Tibial nerve (tissue), 4 donors: ENCODE measurements at places on chromosomes 13 and 19. TPM values are rescaled to one million over a fixed set of nuclear protein-coding genes. Genes with fewer than 3 reads are reported as not detected.

GRCh38 chr19:15923702-15924101 lies 10.6 kb downstream of the CYP4F11 start:
- DNase-seq: no peak

- no peak for DNase-seq
These were observed 13.8 kb upstream of the CEACAM16 start for GRCh38 chr19:44684892-44685863.

SIGLEC5 gene
- 2.1 TPM for total RNA-seq

CLEC17A gene
- total RNA-seq: 0.60 TPM

GRCh38 chr19:39924952-39925351 lies 9.5 kb downstream of the FCGBP start:
- DNase-seq: no peak

DNA sequence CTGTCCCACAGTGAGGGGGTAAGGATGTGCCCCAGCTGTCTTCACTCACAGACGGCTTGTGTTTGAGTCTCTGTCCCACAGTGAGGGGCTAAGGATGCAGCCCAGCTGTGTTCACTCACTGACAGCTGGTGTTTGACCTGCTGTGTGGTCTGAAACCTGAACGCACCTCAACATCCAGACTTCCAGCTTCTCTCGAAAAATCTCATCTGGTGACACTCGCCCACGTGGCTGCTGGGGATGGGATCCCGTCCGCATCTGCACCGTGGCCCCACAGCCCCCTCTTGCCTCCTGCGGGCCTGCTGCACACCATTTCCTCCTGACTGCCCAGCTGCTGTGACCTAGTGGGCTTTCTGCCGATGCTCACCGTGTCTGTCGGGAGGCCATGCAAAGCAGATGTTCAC lies 27.3 kb downstream of the CHAF1A start:
- no peak for DNase-seq
